ENCODE measurements at places on chromosomes 2 and 18.

- DNase-seq: no peak
Observed at GRCh38 chr2:60091266-60091665, 462.2 kb downstream of the BCL11A start.

DNA sequence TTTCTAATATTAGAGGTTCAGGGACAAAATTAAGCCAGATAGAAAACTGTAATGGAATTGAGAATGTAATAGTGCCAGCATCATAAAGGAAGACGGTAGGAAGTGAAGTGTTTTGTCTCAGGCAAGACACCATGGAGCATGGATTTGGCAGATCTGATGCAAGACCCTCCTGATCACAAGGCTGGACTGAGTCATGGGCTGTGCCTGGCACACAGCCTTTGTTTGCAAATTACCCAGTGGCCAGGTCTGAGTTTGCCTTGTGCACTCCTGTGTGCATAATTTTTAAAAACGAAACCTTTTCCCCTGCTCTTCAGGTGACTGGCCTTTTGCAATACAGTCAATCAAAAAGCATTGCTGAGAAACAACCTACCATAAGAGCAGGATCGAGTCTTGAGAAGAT is 2.0 kb upstream of the UPP2 start:
- DNase-seq: no peak

DNA sequence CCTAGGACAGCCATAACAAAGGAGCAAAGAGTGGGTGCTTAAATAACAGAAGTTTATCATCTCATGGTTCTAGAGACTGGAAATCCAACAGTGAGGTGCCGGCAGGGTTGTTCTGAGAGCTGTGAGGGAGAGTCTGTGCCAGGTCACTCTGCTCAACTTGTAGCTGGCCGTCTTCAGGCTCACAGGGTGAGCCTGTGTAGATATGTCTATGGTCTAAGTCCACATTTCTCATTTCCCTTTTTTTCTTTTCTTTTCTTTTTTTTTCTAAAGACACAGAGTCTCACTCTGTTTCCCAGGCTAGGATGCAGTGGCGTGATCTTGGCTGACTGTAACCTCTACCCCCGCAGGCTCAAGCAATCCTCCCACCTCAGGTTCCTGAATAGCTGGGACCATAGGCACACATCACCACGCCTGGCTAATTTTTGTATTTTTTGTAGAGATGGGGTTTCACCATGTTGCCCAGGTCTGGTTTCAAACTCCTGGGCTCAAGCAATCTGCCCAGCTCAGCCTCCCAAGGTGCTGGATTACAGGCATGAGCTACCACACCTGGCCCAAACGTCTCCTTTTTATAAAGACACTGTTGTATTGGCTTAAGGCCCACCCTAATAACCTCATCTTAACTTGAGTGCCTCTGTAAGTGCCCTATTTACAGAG is 142.2 kb downstream of the SP3 start:
- DNase-seq: no peak

DNA sequence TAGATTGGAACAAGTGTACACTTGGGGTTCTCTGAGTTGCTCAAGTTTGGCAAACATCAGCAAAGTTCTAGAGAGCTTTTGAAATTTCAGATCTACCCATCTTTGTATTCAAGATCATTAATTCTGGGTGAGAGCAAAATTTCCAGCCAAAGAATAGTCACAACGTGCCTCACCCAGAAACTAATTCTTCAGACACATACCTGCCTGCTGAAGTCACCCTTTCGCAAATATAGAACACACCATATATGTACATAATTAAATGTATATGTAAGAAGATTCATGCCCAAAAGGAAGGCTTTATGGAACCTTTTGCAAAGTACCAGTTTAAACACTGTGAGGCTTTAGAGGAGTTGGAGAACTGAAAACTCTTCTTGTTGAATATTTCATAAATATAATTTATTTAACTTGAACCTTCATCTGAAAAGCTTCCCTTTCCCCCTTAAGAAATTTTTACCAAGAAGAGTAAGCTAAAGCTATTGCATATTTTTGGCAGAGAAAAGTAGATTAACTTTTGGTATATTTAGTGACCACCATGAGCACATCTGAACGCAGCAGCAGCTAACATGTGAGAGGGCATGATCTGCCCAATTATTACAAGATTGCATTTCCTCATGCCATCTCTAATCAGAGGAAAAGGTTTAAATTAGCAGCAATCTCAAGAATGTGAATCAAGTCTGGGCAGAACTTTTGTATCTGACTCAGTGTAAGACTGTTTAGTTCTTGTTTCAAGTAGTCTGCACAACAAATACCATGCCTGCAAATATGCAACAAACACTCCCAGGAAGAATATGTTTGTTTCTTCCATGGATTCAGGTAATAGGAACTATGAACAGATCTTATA is 8.2 kb downstream of the RND3 start:
- no peak for DNase-seq

DNA sequence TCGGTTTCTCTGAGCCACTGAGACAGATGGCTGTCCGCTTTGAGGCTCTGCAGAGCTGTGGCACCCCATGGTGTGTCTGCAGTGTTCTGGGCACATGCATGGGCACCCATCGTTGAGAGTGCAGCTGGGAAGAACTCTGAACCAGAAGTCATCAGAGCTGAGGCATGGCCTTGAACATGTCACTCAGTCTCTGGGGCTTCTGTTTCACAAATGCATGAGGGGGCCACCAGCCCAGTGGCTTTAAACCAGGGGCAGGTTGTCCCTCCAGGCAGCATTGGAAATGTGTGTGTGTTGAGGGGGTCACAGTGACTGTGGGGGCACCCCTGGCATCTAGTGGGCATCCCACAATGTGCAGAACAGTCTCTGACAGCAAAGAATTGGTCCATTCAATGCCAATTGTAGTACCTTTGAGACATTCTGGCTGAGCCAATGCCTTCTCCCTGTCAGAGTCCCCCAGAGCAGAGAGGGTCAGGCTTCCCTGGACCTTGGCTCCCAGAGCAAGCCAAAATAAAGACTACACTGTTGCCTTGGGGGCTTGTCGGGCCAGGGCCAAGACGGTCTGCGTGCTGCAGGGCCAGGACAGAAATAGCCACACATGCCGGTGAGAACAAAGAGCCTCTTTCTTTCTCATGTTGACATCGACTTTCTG is 9.3 kb upstream of the PSMD1 start:
- no peak for DNase-seq

DNA sequence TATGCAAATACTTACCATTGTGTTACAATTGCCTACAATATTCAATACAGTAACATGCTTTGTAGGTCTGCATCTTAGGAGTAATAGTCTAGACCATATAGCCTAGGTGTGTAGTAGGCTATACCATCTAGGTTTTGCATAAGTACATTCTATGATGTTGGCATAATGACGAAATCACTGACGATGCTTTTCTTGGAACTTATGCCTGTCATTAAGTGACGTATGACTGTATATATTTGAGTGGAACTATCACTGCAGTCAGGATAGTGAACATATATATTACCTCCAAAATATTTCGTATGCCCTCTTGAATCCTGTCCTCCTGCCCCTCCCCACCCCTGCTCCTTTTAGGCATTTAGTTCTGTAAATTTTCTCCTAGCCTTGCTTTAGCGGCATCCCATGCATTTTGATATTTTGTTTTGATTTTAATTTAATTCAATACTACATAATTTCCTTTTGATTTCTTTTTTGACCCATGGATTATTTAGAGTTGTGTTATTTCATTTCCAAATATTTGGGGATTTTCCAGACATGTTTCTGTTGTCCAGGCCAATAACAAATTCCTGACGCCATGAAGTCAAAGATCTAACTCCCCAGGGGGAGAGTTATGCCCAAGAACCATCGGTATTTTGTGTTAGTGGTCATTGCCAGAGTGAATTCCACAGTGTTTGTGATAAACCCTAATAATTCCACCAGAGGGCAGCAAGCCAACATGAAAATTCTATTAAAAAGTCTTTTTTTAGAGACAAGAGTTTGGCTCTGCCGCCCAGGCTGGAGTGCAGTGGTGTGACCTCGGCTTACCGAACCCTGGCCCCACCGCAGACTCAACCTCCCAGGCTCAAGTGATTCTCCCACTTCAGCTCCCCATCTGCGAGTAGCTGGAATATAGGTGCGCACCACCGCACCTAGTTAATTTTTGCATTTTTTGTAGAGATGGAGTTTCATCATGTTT is 24.2 kb upstream of the CASP8 start:
- no peak for DNase-seq

GRCh38 chr2:16900405-16901025 is 234.9 kb upstream of the CYRIA start:
- no peak for DNase-seq

- DNase-seq: no peak
Observed at GRCh38 chr2:221802089-221802488, 230.0 kb upstream of the EPHA4 start.

GRCh38 chr2:38074058-38074763 is 1.7 kb downstream of the CYP1B1 start:
- no peak for DNase-seq

GRCh38 chr2:201344663-201345366 is 12.3 kb downstream of the FLACC1 start:
- no peak for DNase-seq

DNA sequence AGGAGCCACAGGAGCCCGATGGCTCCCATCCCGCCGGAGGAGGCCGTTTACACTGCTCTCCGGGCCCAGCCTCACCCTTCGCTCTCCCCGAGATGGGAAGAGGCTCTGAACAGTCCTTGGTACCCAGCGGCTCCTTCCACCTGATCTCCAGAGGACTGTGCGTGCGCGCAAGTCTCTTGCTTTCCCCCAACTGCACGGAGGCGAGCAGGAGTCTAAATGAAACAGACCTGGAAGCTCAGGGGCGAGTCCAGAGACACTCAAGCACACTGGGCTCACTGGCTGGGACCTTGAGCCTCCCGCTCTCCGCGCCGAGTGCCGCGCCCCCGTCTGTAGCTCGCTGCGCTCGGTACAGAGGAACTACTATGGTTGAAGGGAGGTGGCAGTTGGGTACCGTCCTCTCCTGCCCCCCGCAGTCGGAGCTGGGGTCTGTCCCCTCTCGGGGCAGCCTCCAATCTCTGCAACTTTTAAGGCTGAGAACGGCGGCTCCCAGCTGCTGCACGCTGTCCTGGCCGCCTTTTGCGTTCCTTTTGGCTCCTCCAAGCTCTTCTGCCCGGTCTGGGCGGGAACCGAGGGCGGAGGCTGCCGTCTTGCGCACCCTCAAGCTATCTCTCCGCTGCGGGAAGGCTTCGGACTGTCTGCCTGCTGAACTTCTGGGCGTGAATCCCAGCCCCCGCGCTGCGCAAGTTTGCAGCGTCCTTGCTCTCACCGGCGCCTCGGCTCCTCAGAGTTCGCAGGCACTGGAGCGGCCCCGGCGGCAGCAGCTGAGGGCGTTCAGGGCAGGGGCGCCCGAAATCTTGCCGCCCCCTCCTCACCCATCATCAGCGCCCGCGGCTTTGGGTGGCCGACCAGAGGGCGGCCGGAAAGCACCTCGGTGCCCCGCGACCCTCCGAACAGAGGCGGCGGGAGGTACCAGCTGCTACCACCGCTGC is 491 bp downstream of the ALK start:
- no peak for DNase-seq

- no peak for DNase-seq
Observed at GRCh38 chr2:62653582-62654422, 51.7 kb upstream of the EHBP1 start.

DNA sequence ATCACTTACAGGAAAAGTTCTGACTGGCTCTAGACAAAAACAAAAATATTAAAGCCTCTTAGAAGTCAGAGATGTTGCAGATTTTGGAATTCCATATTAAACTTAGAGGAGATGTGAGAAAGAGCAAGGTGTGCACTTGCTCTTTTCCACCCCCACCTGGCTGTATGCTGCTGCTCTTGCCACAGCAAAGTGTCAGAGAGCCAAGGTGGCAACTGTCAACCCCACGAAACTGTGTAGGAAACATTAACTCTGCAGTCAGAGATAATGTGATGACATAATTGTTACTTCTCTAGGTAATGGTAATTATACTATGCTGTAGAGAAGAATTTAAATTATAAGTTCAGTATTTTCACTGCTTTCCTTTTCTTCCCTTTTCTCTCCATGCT is 25.4 kb downstream of the CD8A start:
- no peak for DNase-seq

DNA sequence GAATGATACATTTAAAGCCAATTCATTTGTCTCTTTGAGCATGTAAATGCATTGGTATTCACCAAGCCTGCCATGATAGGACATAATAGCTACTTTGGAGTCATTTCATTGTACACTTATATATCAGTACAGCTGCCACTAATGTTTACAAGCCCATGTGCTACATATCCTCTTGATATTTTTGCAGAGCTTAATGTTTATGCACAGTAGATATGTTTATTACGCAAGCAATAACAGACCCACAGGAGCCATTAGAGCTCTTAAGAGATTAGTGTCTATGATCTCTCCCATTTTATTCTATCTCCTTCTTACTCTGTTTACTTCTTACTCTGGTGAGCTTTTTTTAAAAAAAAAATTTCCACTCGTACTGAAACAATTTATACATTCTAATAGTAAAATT is 1132.1 kb upstream of the ZEB2 start:
- DNase-seq: no peak

- DNase-seq: no peak
Observed at GRCh38 chr2:144117086-144117485, 402.8 kb downstream of the ZEB2 start.

Data from activated CD4-positive, alpha-beta T cell treated with anti-CD3 and anti-CD28 coated beads, Interleukin-2, amount 50 U/mL, for 24 hours (primary cell).